ENCODE measurements at places on chromosomes 4 and X.

DNA sequence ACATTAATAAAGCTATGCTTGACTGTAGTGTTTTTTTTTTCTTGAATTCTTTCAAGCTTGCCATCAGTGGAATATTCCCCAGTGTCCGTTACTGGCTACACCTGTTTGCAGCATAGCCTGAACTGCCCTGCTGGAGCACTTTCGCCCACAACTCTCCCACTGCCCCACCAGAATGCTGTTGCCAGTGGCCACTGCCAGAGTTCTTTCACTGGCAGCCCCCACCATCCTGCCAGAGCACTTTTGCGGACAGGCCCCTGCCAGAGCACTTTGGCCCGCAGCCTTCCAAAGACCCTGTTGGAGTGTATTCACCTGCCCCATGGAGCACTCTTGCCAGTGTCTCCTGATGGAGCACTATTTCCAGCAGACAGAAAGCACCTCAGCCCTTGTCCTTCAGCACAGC is 452.3 kb upstream of the GRID2 start:
- DNase-seq, result no peak

- DNase-seq, result no peak
These were observed 172.7 kb upstream of the LNX1 start for GRCh38 chr4:53763813-53764597.

- DNase-seq, result no peak
These were observed 7.7 kb downstream of the GLOD5 start for GRCh38 chrX:48769230-48769629.

GRCh38 chr4:139666735-139667281 is 1.2 kb downstream of the MGST2 start:
- DNase-seq, result no peak

- no peak for DNase-seq
These were observed 140.6 kb downstream of the ARSF start for GRCh38 chrX:3181846-3182245.

DNA sequence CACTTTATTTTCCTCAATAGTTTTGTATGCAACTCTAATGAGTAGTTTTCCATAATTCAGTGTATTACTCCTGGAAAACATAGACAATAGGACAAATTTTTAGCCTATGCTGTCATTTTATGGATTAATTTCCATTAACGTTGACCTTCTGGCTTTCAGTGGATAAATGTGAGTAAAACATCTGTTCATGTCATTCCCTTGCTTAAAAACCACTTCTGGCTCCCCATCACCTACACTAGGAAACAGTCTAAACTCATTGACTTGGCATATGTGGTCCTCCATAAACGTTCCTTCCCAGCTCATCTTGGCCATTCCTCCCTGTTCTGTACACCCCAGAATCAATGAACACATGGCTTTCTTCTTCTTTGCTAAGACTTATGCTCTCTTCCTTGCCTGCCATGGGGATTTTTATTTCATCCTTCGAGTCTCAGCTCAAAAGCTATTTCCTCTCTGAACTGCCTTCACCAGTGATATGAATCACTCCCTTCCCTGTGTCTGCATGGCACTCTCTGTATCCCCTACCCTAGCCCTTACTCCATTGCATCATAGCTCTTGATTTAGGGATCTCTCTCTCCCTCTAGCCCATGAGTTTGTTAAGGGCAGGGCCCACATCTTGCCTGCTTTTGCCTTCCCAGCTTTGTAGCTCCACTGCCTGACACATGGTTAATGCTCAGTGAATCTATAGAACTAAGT is 34.8 kb downstream of the DOCK11 start:
- DNase-seq, result no peak

DNA sequence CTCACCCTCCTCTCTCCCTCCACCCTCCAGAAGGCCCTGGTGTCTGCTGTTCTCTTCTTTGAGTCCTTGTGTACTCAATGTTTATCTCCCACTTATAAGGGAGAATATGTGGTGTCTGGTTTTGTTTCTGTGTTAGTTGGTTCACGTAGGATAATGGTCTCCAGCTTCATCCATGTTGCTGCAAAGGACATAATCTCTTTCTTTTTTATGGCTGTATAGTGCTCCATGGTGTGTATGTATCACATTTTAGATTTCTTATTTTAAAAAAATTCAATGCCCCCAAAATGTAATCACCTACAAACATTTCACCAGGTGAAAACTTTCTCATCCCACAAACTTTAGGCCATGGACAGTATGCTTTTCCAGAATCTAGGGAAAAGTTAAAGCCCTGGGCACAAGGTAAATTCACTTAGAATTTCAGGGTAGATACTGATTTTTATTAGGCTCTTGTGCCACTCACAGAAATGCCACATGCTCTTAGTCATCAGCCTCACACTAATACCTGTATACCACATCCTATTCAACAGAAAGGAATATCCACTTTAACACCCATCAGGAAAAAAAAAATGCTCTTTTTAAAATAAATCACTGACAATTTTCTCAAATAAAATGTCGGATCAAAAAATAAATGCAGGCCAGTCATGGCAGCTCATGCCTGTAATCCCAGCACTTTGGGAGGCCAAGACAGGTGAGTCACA is 104.8 kb upstream of the ENPP6 start:
- no peak for DNase-seq

GRCh38 chr4:187027272-187027671 is 303.6 kb upstream of the FAT1 start:
- DNase-seq, result no peak

DNA sequence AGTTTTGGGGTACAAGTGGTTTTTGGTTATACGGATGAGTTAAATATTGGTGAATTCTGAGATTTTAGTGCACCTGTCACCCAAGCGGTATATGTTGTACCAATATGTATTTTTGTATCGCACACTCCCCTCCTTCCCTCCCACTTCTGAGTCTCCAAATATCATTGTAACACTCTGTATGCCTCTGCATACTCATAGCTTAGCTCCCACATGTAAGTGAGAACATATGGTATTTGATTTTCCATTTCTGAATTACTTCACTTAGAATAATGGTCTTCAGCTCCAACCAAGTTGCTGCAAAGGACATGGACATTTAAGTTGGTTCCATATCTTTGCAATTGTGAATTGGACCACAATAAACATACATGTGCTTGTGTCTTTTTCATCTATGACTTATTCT is 103.0 kb upstream of the ADAMTS3 start:
- no peak for DNase-seq

DNA sequence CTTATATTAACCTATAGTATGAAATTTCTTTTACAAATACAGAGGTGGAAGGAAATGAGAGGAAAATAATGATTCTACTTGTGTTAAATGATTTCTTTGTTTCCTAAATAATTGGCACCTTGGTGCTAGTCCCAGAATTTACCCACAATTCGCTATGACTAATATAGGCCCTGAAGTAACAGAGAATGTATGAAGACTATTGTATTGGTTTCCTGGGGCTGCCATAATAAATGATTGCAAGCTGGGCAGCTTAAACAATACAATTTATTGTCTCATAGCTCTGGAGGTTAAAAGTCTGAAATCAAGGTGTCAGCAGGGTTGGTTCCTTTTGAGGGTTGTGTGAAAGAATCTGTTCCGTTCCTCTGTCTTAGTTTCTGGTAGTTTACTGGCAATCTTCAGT is 74.8 kb upstream of the GPRIN3 start:
- no peak for DNase-seq

DNA sequence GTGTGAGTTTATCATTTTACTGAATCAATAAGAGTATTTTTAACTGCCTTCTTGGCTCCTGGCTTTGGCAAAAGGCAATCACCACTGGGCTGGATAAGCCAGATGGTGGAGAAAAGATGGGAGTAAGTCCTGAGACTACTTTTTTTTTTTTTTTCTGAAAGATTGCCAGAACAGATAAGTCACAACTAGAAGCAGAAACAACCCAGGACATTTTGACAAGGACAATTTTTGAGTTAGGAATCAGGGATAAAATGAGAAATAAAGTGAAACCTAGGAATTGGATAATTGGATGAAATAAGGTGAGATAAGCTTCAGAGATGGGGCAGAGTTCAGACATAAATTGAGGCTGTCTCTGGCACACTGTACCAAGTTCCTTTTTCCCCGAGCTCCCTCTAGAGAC is 471.0 kb downstream of the KLHL13 start:
- DNase-seq, result no peak

- DNase-seq, result no peak
These were observed 52.3 kb downstream of the UBE2K start for GRCh38 chr4:39750216-39750615.

DNA sequence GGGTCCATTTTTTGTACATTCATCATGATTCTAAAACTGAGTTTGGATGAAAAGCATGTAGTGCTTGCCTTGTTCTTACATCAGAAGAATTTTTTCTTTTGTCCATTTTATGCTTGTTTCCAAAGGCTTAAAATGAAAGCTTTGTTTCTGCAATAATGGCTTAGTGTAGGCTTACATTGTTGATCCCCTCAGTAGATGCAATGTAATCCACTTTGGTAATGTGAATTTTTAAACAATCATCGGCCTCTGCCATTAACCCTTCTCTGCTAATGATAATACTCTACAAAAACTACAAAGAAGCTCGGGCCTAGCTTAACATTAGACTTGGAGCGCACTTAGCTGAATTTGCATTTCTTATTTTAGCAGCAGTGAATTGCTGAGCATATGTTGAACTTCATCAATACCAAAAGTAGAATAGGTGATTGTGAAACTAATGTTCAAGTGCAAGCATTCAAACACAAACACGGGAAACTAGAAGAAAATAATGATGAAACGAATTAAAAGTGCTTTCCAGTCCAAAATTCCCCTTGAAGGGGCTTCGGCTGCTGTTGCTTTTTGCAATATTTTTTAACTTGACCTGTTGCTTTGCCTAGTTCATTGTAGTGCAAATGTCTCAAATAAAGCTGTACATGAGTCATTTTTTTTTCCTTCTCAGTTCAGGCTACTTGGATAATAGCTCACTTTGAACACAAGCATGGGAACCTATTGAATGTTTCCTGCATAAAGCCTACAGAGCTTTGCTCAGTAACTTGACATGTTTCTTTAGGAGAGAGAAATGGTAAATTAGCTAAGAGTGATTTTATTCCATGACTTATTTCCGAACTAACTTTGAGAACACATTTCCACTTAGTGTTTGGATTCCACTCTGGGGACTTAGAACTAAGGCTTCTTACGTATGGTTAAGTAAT is 66.5 kb downstream of the SLIT2 start:
- DNase-seq, result peak; percentile 37

- DNase-seq, result no peak
These were observed 1056.7 kb downstream of the PCDH19 start for GRCh38 chrX:99353412-99353811.

- no peak for DNase-seq
These were observed 147.9 kb upstream of the SMAD1 start for GRCh38 chr4:145333786-145334185.

DNA sequence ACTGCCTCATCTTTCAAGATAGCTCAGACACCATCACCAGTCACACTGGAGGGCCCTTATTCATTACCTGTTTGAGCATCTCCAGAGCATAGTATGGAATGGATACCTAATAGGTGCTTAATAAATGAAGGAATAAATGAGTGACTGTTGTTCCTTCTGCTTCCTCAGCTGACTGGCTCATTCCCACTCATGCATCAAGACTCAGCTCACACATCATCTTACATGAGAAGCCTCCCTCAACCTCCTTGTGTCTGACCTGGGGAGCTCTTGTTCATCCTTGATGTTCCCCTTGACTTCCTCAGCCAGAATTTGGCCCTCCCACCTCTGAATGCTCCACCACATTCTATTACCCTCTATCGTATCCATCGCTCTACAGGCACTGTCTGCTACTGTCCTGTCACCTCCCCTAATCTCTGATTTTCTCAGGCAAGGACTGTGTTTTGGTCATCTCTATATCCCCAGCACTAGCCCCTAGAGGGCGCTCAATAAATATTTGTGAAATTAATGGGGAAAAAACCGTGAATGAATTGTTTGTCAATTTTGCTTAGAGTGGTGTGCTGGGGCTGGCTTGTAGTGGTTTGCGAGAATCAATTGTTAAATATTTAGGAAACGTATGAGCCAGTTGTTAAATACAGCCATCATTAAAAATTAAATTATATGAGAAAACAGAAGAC is 88.3 kb downstream of the NHSL2 start:
- DNase-seq, result peak; percentile 43

DNA sequence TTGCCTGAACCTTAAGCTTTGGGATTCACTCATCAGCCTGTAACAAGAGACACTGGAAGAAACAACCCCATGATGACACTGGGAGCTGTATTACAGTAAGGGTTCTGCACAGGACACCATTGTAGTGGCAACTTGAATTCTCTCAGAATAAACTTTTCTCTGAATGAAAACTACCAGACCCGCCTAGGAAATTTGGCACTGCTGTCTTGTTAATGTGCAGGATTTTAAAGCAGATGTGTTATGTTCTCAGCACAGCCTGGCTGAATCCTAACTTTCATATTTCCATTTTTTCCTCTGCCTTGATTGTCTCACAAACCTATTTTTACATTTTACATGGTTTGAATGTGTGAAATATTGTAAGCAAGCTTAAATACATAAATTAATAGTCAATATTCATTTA is 253.6 kb downstream of the UNC5C start:
- DNase-seq, result no peak

DNA sequence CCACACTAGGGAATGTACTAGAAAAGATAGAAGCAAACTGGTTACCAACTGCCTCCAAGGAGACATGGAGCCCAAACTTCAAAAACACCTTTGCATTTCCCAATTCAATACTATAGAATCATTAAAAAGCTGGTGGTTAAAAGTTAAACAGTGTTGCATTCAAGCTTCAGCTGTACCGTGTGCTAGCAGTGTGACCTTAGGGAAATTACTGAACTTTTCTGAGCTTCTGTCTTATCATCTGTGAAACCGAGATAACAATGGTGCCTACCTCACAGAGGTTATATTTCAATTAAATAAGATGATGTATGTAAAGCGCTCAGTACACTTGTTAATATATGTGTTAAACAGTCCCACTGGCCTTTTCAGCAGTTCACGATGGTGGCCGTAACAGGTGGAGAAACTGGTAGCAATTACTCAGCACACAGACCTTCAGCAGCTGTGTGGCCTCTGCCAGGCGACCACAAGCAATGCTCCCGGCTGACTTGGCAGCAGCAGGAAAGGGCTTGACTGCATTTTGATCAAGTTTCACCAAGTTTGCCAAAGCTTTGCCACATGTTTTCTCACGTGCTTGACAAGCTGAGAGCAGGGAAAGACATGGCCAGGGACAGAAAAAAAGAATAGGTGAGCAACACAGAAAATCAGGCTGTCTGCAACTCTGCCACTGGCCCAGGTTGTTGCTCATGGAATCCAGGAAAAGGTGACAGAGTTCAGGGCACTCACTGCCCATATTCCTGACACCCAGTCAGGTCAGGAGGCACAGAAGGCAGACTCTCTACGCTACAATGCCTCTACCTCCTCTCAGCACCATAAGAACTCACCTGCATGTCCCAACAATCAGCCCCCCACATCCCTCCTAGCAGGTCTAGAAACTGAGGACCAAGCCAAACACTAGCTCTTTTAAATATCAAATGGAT is 72.1 kb downstream of the PARM1 start:
- no peak for DNase-seq

- DNase-seq, result no peak
These were observed 50.8 kb upstream of the SLC16A2 start for GRCh38 chrX:74370487-74370886.

DNA sequence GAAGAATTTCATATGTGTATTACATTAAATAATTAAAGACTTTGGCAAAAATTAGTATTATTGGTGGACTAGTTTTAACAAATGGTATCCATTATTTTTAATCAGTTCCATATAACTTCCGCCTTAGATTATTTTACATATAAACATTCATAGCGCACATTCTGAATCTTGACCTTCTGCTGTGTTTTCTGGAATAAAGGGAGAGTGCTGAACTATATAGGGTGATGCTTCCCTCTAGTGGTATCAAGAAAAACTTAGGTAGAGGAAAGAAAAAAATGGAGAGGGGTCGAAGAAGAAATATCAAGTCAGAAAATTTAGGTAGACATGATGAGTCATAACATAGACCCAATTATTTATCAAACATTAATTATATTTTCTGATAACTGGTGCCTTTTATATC is 155.6 kb upstream of the PACRGL start:
- peak; percentile 45 for DNase-seq

- DNase-seq, result no peak
These were observed 110.3 kb downstream of the UCHL1 start for GRCh38 chr4:41366911-41367517.

Measured in D341Med (cell line).